Globus pallidus (tissue), 1 donor: ENCODE measurements at places on chromosomes 6 and 20.
A peak's percentile ranks its signal among the peaks of the same experiment; 100 is the strongest.

DNA sequence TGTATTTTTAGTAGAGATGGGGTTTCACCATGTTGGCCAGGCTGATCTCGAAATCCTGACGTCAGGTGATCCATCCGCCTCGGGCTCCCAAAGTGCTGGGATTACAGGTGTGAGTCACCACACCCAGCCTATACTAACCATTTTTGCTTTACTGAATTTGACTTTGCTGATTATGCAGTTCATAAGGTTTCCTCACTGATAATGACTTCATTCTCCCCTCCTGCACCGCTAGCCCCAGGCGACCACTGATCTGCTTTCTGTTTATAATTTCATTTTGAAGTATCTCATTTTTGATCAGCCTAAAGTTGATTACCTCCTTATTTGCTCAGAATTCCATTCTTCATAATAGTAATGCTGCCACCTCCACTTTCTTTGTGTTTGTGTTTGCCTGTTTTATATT, 48.7 kb upstream of the FAM83D start:
- no peak for DNase-seq

DNA sequence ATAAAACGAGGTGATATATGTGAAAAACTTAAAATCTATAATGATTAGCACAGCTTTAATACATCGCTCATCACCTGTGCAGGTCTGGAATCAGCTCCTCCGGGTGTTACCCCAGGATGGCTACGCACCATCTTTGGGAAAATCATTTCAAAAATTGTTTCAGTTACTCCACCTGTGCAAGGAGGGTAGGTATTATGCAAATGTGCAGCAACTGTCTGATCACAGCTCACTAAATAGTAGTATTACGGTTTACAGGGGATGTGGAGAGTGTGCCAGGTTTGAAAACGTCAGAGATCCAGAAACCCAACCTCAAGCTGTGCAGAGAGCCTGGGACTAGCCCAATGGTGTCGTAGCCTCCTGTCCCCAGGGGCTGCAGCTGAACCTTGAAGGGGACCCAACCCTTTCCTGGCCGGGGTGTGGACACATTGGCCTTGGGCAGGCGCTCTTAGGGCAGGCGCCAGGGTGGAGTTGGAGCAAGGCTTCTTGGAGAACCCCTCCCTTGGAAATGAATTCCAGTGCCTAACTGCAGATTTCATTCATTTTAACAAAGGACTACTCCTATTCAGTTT, 24.2 kb upstream of the SGK1 start:
- DNase-seq, result no peak

DNA sequence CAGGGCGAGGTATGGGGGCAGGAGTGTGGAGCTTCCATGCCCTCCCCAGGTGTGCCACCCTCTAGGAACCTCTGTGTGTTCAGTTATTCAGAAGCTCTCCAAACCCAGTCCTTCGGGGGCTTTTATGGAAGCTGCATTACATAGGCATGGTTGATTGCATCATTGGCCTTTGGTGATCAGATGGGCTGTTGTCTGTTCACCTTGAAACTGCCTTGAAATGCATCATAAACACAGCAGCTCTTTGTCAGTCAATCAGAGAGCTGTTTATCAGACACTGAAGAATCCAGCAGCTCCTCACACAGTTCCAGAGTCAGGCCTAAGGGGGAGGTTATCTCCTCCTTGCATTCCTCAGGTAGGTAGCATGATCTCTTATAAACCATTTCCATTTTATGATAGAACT, 62.4 kb downstream of the E2F3 start:
- DNase-seq, result no peak

GRCh38 chr6:100845676-100846075, 35.5 kb downstream of the ASCC3 start:
- no peak for DNase-seq

- DNase-seq, result no peak
Observed at GRCh38 chr6:94955156-94955555, 622.2 kb upstream of the MANEA start.

- DNase-seq, result no peak
Observed at GRCh38 chr6:44563397-44563796, 175.9 kb downstream of the CDC5L start.

DNA sequence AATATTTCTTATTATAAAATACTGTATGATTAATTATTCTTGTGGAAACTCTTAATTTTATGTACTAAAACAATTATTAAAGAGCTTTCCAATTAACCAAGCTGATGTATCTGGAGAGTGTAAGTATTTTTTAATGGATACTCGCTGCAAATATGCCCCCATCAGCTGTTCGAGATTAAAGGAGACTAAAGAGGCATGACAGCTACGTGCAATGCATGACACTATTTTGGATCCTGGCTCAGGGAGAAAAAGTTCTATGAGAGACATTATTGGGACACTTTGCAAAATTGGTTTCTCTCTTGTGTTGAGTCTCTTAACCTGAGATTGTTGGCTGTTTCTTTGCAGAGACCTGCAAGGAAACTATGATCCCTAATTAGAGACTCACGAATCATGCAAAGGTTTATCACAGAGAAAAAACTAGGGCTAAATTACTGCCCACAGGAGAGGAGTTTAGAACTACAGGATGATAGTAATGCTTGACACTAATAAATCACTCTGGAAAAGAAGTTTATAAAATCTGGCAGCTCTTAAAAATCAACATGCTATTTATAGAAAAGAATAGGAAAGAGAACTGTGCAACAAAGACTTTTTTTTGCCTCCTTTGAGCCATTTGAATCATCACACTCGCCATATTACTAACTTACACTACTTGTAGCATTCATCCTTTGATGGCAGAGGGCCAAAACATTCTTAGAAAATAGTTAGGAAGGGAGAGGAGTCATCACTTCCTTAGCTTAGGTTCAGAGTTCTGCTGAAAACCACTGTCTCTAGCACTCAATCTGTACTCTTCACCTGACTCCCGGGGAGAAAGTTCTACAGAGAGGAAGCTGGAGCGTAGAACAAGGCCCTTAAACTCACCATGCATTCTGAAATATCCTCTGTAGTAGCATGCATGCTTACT, 25.3 kb downstream of the NRN1 start:
- DNase-seq, result no peak

DNA sequence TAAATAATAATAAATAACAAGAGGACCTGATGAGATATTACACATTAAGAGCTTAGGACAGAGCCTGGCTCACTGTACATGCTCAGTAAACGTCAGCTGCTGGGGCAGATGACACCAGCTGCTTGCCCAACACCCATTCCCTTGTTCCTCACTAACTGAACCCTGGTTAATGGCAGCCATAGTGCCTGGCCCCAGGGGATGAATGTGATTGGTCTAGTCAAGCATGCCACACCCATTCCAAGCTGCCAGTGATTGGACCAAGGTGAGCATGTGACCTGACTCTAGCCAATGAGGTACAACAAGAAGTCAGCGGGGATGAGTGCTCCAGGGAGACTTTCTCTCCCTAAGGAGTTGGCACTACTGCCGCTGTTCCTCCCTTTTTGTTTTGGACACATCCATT, 85.1 kb upstream of the PTPN1 start:
- no peak for DNase-seq

GRCh38 chr20:10679269-10679668, 5.5 kb upstream of the JAG1 start:
- DNase-seq, result no peak

DNA sequence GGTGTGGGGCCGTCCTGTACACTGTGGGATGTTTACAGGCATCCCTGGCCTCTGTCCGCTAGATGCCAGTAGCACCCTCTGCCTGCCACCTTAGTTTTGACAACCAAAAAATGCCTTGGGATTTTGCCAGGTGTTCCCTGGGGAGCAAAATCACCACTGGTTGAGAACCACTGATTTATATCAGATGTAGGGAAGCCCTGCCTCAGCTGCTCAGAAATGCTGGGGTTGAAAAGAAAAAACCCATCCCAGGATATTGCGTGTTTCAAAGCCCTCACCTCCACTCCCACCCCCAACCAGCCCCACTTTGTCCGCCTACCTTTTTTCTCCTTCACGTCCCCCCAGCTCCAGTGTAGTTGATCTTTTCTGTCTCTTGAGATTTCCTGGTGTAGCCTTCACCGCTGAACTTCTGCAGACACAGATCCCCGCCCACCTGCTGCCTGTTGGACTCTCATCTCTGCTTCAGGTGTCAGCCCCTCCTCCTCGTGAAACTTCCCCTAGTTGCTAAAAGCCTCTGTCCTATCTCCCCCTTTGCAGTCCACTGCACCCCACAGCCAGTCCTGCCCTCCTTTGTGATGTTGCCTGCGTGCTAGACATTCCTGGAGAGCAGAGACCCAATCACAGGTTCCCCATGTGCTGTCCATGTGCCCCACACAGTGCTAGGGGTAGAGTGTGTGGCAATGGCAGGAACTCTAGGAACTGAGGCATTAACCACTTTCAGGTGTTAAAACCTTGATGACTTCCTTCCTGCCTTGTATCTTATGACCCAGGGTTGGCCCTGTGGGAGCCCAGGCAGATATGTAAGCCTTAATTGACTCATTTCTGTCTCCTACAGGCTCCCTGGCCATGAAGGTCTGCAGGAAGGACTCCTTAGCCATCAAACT, 98.9 kb downstream of the TBC1D7 start:
- no peak for DNase-seq

GRCh38 chr20:44081888-44082287, 105.1 kb downstream of the JPH2 start:
- no peak for DNase-seq

- DNase-seq, result no peak
Observed at GRCh38 chr6:7100072-7100752, 7.5 kb upstream of the RREB1 start.

- DNase-seq, result peak; percentile 60
Observed at GRCh38 chr20:35284267-35284991, at the start of gene EIF6. Gene EIF6 (minus strand): TSS chr20:35284772. CDS start chr20:35284487, 285 bp downstream.

DNA sequence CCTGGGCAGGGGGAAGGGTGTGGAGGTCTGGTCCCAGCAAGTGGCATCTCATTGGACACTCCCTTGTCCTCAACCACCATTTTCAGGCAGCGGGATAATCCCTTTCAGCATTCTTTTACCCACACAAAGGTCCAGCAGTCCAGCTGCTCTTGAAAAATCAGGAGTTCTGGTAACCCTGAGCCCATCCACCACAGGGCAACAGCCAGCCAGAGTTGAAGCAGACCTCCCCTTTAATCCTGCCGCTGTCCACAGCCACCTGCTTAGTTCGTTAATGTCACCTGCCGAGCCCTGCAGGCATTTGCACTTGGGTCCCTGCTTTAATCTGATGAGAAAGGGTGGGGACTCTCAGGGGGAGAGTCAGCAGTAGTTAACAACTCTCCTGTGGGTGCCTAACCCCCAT, 11.1 kb downstream of the TMEM74B start:
- no peak for DNase-seq

- no peak for DNase-seq
Observed at GRCh38 chr20:3661060-3661813, 2.0 kb downstream of the GFRA4 start.

DNA sequence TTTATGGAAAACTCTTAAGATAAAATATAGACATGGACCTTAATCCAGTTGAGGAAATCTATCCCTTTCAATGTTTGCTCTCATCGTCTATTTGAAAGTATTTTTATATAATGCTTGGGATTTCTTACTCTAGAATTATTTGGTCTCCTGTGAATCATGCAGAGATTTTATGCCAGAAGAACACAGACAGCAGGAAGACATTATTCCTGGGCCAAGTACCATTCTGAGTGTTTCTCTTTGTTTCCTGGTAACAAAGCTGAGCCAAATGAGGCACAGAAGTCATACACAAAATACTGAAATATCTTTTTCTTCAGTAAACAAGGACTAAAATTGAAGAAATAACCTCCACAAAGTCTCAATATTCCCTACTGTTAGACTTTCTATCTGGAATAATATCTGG, 538.2 kb upstream of the EYS start:
- no peak for DNase-seq

- peak; percentile 77 for DNase-seq
Observed at GRCh38 chr6:68635706-68636513, 828 bp downstream of the ADGRB3 start.

- no peak for DNase-seq
Observed at GRCh38 chr20:19141998-19142397, 70.4 kb upstream of the SLC24A3 start.

- peak; percentile 68 for DNase-seq
Observed at GRCh38 chr6:163667372-163668060, 253.0 kb downstream of the QKI start.

DNA sequence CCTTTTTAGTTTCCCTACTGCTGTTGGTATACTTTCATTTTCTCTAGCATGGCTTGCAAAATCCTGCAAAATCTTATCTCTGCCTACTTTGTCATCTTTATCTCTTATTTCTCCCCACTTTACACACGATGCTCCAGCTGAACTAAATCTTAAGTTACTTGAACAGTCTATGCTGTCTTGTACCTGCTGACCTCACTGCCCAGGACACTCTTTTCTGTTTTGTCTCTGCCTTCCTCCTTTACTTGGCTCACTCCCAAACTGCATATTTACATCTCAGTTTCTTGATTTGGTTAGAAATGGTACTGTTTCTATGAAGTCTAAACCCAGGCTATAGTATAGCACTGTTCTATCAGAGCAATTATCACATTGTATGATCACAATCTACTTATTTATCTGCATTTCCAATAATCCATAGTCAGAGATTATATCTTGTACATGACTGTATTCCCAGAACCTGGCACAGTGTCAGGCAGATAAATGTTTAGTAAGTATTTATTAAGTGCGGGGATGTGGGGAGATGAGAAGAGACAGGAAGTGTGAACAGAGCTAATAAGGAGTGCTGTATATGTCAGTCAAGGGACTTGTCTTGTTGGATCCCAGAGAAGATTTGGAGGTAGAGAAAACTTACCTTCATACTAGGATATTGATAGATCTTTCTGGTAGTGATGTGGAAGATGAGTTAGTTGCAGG, 57.6 kb downstream of the ADGRG6 start:
- no peak for DNase-seq
